NCI-H1436 (cell line): ENCODE measurements at places on chromosomes 11 and 22.

DNA sequence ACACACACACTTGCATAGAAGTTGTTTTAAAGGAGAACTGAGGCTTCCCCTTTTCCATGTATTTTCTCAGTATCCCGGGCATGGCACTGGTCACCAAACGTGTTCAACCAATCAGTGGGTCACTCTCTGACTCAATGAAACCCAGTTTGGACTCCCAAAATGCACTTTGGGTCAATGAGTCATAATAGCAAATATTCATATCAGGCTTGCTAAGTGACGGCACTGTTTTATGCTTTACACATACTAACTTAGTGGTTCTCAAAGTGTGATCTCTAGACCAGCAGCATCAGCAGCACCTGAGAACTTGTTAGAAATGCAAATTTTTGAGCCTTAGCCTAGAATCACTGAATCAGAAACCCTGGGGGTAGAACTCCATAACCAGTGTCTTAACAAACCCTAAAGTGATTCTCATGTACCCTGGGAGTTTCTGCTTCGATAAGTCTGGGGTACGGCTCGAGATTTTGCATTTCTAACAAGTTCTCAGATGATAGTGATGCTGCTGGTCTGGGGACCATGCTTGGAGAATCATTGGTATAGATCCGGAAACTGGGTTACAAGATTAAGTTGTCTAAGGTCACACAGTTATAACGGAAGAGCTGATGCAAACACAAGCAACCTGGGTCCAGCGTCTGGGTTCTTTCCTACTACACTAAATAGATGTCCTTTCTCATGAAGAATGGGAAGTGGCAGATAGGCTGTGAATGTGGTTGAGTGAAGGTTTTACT, 35.6 kb downstream of the ETS1 start:
- DNase-seq = no peak

GRCh38 chr11:126186708-126187529, 24.5 kb downstream of the RPUSD4 start:
- DNase-seq = no peak

DNA sequence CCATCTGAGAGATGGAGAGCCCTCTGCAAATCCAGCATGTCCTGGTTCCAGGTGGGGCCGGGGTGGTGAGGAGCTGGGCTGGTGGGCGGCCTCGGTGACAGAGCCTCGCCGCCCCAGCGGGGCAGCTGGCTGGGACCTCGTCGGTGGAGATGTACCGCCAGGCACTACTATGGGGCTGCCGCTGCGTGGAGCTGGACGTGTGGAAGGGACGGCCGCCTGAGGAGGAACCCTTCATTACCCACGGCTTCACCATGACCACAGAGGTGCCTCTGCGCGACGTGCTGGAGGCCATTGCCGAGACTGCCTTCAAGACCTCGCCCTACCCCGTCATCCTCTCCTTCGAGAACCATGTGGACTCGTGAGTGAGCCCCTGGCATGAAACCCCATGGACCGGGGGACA, 7.0 kb downstream of the PLCB3 start:
- DNase-seq = no peak

- DNase-seq = no peak
Measured at GRCh38 chr11:131666006-131666405, 295.6 kb downstream of the NTM start.

DNA sequence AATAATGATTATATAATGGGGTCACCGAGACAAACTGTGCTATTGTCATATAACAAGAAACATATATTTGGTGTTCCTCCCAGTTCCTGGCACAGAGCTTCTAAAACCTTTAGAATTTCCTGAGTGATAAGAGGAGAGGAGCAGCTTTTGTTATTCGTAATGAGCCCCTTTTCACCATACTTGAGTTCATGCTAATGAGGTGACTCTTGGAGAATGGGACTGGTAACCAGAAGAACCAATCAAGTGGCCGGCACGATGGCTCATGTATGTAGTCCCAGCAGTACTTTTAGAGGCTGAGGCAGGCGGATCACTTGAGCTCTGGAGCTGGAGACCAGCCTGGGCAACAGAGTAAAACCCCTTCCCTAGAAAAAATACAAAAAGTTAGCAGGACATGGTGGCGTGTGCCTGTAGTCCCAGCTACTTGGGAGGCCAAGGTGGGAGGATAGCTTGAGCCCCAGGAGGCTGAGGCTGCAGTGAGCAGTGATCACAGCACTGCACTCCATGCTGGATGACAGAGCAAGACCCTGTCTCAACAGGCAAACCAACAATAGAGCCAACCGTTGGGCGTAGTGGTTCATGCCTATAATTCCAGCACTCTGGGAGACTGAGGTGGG, 62.7 kb upstream of the FTH1 start:
- DNase-seq = no peak
